ENCODE measurements at places on chromosomes 3 and 15. TPM values are rescaled to one million over a fixed set of nuclear protein-coding genes. Genes with fewer than 3 reads are reported as not detected.
A peak's percentile ranks its signal among the peaks of the same experiment; 100 is the strongest.

DNA sequence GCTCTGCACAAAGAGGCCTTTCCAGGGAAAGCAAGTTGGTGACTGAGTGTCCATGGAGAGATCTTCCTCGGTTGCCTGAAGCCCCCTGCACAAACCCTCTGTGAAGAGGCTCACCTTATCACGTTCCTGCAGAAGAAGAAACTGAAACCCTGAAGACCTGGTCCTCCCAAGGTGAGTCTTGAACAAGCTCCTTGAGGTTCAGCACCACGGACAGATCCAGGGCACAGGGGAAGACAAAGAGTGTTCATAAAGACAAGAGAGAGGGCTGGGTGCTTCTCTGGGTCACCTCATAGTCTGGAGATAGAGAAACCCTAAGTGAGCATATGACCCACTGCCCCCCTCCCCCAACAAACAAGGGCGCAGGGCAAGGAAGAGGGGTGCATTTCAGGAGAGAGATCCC lies 21.7 kb upstream of the TBC1D21 start:
- no peaks in the 10 kb centered on the region for H3K27me3 ChIP-seq
- peak; percentile 73 for DNase-seq
- no peaks in the 10 kb centered on the region for H3K36me3 ChIP-seq
- H3K27ac ChIP-seq, result no peak overlapping the region

- no peak overlapping the region for H3K4me3 ChIP-seq
- no peak overlapping the region for H3K27ac ChIP-seq
Measured at GRCh38 chr3:127389913-127390312, 102.1 kb upstream of the PRR20G start.

DNA sequence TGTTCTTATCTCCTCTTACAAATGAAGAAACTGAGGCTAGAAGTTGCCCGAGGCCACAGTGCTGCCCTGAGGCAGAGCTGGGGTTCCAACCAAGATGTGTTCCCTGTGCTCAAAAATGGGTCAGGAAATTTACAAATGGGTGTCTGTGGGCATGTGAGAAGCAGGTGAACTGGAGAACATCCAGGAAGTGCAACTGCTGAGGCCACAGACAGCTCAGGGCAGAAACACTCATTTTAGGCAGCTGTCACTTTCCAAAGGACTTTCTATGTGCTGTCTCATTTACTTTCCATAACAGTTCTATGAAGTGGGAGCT lies 47.2 kb upstream of the ATP2B2 start:
- H3K27me3 ChIP-seq, result no peaks in the 10 kb centered on the region
- peaks cover 58% of the 10 kb centered on the region for H3K4me1 ChIP-seq
- peak; percentile 26 for DNase-seq
- peak overlapping the region; percentile 90 for H3K27ac ChIP-seq

- no peak overlapping the region for H3K27ac ChIP-seq
- no peak for DNase-seq
- H3K4me3 ChIP-seq, result no peak overlapping the region
- no peaks in the 10 kb centered on the region for H3K4me1 ChIP-seq
- no peaks in the 10 kb centered on the region for H3K27me3 ChIP-seq
- H3K36me3 ChIP-seq, result no peaks in the 10 kb centered on the region
Measured at GRCh38 chr3:70097084-70097483, 97.6 kb downstream of the SAMMSON start.

- no peaks in the 10 kb centered on the region for H3K27me3 ChIP-seq
- H3K4me1 ChIP-seq, result no peaks in the 10 kb centered on the region
- H3K36me3 ChIP-seq, result no peaks in the 10 kb centered on the region
- H3K4me3 ChIP-seq, result no peak overlapping the region
Measured at GRCh38 chr3:133962849-133963248, 66.9 kb downstream of the SLCO2A1 start.

TRH gene
- not detected for total RNA-seq

DNA sequence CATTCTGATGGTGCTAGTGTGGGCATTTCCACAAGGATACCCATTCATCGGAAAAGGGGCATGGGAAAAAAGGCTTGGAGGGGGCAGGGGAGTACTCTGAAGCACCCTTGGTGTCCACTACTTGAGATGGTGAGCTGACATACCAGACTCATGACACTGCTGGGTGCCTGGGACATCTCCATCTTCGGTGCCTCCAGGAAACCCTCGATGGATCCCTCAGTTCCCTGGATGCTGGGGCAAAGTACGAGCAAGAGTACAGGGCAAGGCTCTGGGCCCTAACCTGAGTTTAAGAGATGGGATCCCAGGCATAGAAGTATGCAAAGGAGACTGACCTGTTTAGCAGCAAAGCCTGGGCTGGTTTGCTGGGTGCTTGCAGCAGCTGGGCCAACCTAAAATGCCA lies 5.2 kb upstream of the IP6K1 start:
- H3K4me3 ChIP-seq, result no peak overlapping the region
- H3K36me3 ChIP-seq, result no peaks in the 10 kb centered on the region
- peaks cover 12% of the 10 kb centered on the region for H3K4me1 ChIP-seq
- no peak for DNase-seq
- no peak overlapping the region for H3K27ac ChIP-seq

SSUH2 gene
- not detected for total RNA-seq

DNA sequence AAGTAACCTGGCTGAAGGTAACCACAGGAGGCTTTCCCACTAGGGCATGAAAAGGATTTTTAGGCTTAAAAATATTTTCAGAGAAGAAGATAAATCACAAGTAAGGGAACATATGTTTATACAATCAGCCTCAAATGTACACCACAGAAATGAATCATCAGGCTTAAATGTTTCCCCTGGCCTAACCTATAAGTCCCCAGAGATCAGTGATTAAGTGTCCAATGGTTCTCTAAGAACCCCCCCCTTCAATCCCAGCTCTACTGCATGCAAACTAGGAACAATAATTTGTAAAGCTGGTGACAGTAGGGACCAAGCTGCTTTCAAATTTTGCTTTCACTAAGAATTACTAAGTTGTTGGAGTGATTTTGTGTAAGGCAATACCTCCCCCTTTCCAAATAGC lies 431.6 kb upstream of the LMCD1 start:
- H3K27me3 ChIP-seq, result no peaks in the 10 kb centered on the region
- H3K36me3 ChIP-seq, result no peaks in the 10 kb centered on the region
- no peak overlapping the region for H3K4me3 ChIP-seq
- no peak overlapping the region for H3K27ac ChIP-seq
- DNase-seq, result no peak
- no peaks in the 10 kb centered on the region for H3K4me1 ChIP-seq

SLC22A14 gene
- not detected for total RNA-seq

C3orf85 gene
- total RNA-seq, result not detected

- peak overlapping the region; percentile 88 for H3K27ac ChIP-seq
- H3K4me1 ChIP-seq, result peaks cover 41% of the 10 kb centered on the region
- H3K27me3 ChIP-seq, result no peaks in the 10 kb centered on the region
- H3K36me3 ChIP-seq, result peaks cover 18% of the 10 kb centered on the region
- peak; percentile 83 for DNase-seq
Measured at GRCh38 chr3:52983336-52983807, 62.5 kb downstream of the SFMBT1 start.

DNA sequence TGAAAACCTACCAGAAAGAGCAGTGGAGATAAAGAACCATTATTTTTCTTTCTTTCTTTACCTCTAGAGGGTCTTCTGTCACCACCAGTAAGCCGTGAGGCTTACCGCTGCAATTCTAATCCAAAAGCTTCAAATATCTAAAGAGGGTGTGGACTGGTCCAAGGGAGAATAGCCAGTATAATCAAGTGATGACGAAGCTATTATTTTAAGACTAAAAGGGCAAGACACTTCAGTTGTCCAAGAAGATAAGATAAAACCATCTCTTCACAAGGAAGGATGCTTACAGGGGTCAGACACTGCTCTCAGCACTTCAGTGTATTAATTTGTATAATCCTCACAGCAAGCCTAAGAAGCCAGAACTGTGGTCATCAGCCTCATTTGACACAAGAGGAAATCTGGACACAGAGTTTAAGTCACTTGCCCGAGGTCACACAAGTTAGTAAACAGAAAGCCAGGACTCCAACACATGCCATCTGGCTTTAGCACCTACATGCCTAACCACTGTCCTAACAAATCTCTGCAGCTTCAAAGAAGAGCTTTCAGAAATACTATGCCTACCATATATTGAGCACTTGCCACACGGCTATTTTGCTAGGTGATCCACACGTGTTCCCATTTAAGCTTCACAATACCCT lies 14.6 kb downstream of the HDC start:
- H3K4me1 ChIP-seq, result peaks cover 42% of the 10 kb centered on the region
- peaks cover 2% of the 10 kb centered on the region for H3K36me3 ChIP-seq
- H3K4me3 ChIP-seq, result no peak overlapping the region
